ENCODE measurements at places on chromosomes 7 and 10. TPM values are rescaled to one million over a fixed set of nuclear protein-coding genes. Genes with fewer than 3 reads are reported as not detected.
A peak's percentile ranks its signal among the peaks of the same experiment; 100 is the strongest.

DNA sequence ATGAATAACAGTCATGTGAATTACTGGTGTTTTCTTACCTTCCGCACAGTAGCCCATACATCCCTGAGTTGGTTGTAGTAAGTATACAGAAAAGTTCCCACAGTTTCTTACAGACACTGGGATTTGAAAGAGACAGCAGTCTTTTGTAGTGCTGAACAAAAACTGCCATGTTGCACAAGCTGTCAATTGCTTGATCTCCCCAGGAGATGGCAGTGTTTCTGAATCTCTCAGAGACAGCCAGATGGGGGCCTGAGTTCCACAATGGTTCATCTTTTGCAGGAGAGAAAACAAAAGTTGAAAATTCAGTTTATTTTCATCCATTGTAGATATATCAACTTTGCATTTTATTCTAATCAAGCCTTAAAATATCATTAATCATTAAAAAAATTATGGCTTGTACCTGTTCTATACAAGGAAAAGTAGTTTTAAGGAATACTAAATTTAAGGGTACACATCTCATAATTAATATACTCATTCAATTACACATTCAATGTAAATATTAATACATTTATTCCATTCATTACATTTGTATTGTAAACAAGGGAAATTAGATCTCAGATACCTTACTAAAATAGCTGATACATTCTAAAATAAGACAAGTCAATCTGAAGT is 14.5 kb downstream of the VWDE start:
- DNase-seq, result peak; percentile 85

DNA sequence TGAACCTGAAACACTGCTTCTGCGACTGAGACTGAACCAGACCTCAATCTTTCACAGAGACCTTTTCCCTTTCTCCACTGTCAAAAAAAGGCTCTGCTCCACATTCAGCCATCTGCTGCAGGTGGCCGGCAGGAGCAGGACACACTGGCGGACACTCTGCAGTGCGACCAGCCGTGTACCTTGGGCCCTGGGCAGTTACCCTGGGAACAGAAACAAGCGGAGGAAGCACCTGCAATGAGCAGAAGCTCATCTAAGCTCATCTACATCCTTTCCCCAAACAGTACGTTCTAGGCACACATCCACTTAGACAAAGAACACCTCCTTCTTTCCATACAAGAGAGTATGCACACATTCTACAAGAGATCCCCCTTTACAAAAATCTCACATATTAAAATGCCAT is 22.8 kb downstream of the VOPP1 start:
- no peak for DNase-seq

The PHKG1 gene
- 57.5 TPM for total RNA-seq

The TCF7L2 gene
- total RNA-seq, result 2.4 TPM

The CC2D2B gene
- 0.35 TPM for total RNA-seq

Measured in myocyte (in vitro differentiated cells).